Activated CD4-positive, alpha-beta memory T cell treated with anti-CD3 and anti-CD28 coated beads for 36 hours (primary cell): ENCODE measurements at places on chromosomes 16 and 17. TPM values are rescaled to one million over a fixed set of nuclear protein-coding genes. Genes with fewer than 3 reads are reported as not detected.

GRCh38 chr17:40534371-40535189 lies 30.7 kb downstream of the CCR7 start:
- H3K36me3 ChIP-seq, result peaks cover 7% of the 10 kb centered on the region
- DNase-seq, result no peak
- peaks cover 81% of the 10 kb centered on the region for H3K4me1 ChIP-seq
- H3K4me3 ChIP-seq, result no peak overlapping the region

The WSCD1 gene
- total RNA-seq, result 0.50 TPM

- H3K36me3 ChIP-seq, result peaks cover 6% of the 10 kb centered on the region
- peaks cover 8% of the 10 kb centered on the region for H3K4me1 ChIP-seq
- no peaks in the 10 kb centered on the region for H3K27me3 ChIP-seq
- H3K4me3 ChIP-seq, result no peak overlapping the region
- DNase-seq, result peak; percentile 13
Measured at GRCh38 chr16:79175286-79176057, 425.1 kb downstream of the MAF start.

DNA sequence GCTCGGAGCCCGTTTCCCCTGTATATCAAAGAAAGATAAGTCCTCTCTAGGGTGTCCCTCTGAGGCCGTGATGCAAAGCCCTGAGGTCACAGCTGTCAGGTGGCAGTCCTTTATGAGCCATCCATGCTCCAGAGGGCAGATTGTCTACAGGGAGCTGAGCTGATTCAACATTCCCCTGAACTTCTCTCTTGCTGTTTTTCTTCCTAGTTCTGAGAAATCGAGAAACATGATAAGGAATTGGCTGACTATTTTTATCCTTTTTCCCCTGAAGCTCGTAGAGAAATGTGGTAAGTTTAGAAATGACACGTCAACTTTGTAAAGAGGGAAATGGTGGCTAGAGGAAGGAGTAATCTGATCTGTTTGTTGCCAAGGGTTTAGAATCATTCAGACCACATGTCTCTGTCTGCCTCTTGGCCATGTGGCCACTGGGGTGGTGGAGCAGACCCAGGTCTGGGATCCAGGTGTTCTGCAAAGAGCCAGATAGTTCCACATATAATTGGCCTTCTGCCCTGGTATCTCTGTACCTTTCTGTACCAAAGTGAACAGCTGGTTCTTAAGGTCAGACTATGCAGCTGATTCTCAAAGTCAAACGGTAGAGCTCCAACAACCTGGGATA lies 3.5 kb downstream of the CTNS start:
- H3K4me1 ChIP-seq, result peaks cover 44% of the 10 kb centered on the region
- peak overlapping the region; percentile 88 for H3K27ac ChIP-seq
- DNase-seq, result peak; percentile 74
- H3K36me3 ChIP-seq, result peaks cover 26% of the 10 kb centered on the region

GRCh38 chr17:61492759-61493526 lies 40.7 kb downstream of the TBX4 start:
- peaks cover 2% of the 10 kb centered on the region for H3K4me1 ChIP-seq
- peaks cover 2% of the 10 kb centered on the region for H3K27me3 ChIP-seq
- no peak for DNase-seq
- H3K4me3 ChIP-seq, result no peak overlapping the region

The NPIPB13 gene
- total RNA-seq, result 11.9 TPM

GRCh38 chr17:7767405-7768021 lies 50.0 kb downstream of the DNAH2 start:
- no peaks in the 10 kb centered on the region for H3K36me3 ChIP-seq
- DNase-seq, result no peak
- H3K4me1 ChIP-seq, result no peaks in the 10 kb centered on the region
- no peak overlapping the region for H3K4me3 ChIP-seq
- H3K27me3 ChIP-seq, result peaks cover 7% of the 10 kb centered on the region

The KCNH6 gene
- not detected for total RNA-seq

- peaks cover 11% of the 10 kb centered on the region for H3K4me1 ChIP-seq
- DNase-seq, result peak; percentile 66
- no peak overlapping the region for H3K4me3 ChIP-seq
- peaks cover 23% of the 10 kb centered on the region for H3K27me3 ChIP-seq
- no peak overlapping the region for H3K27ac ChIP-seq
Measured at GRCh38 chr17:74569020-74570003, 2.0 kb upstream of the CD300H start.

DNA sequence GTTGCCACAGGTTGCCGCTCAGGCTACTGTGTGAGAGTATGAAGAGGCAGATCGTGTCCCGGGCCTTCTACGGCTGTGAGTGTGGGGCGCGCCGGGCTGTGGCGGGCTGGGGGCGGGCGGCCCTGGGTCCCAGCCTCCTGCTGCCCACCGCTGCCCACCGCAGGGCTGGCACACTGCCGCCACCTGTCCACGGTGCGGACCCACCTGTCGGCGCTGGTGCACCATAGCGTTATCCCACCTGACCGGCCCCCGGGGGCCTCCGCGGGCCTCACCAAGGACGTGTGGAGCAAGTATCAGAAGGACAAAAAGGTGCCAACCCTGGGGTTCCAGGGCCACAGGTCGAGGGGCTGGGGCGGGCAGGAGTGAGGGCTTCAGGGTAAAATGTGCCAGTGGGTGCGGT lies 28.7 kb downstream of the MNT start:
- peaks cover 6% of the 10 kb centered on the region for H3K36me3 ChIP-seq
- no peak for DNase-seq
- no peak overlapping the region for H3K27ac ChIP-seq
- no peaks in the 10 kb centered on the region for H3K27me3 ChIP-seq
- no peaks in the 10 kb centered on the region for H3K4me1 ChIP-seq

- H3K36me3 ChIP-seq, result no peaks in the 10 kb centered on the region
- no peak for DNase-seq
- no peaks in the 10 kb centered on the region for H3K4me1 ChIP-seq
- H3K27ac ChIP-seq, result no peak overlapping the region
Measured at GRCh38 chr16:55341681-55342080, 17.7 kb downstream of the IRX6 start.

DNA sequence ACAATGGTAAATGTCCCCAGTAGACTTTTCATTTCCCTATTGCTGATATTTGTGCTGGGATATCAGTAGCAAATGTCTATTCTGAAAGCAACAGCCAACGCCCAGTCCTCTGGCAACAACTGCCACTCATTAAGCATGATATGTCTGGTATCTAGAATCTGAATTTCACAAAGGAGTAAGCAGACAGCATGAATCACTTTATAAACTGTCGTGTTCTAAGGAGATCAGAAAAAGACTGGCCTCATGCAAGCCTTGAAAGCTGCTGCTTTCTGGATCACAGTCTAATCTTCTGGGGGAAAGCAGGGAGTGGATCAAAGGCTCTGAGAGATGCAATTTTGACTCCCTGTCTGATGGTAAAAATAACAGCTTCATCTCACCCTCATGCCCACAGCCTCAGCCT lies 153.1 kb upstream of the NOG start:
- DNase-seq, result no peak
- peaks cover 2% of the 10 kb centered on the region for H3K27me3 ChIP-seq
- H3K36me3 ChIP-seq, result no peaks in the 10 kb centered on the region
- H3K27ac ChIP-seq, result no peak overlapping the region
- H3K4me1 ChIP-seq, result no peaks in the 10 kb centered on the region

GRCh38 chr16:61934601-61935000 lies 101.6 kb downstream of the CDH8 start:
- no peaks in the 10 kb centered on the region for H3K36me3 ChIP-seq
- no peak for DNase-seq
- no peaks in the 10 kb centered on the region for H3K27me3 ChIP-seq
- no peaks in the 10 kb centered on the region for H3K4me1 ChIP-seq

GRCh38 chr16:28527985-28528384 lies 10.8 kb downstream of the NUPR1 start:
- H3K27me3 ChIP-seq, result no peaks in the 10 kb centered on the region
- H3K36me3 ChIP-seq, result no peaks in the 10 kb centered on the region
- no peak overlapping the region for H3K4me3 ChIP-seq
- H3K4me1 ChIP-seq, result peaks cover 4% of the 10 kb centered on the region
- no peak for DNase-seq

DNA sequence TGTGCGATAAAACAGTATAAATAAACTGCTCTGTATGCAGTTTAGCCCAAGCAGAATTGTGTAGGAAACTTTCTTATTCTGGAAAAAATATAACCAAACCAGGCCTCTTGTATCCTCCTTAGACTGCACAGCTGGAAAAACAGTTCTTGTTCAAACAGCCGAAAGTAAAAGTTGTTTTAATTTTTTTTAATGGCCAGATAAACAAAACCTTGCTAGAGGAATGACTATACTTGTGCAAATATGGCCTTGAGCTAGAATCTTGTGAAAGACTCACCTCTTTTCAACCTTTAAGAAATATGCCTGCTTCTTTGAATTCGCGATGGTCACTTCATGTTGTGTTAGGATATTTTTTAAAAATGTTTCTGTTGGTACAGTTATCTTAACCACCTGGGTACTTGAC lies 114.5 kb upstream of the MAF start:
- H3K4me3 ChIP-seq, result no peak overlapping the region
- peaks cover 5% of the 10 kb centered on the region for H3K27me3 ChIP-seq
- no peak overlapping the region for H3K27ac ChIP-seq
- H3K4me1 ChIP-seq, result peaks cover 25% of the 10 kb centered on the region
- peaks cover 3% of the 10 kb centered on the region for H3K36me3 ChIP-seq

The HOXB13 gene
- total RNA-seq, result not detected

The NECAB2 gene
- not detected for total RNA-seq

DNA sequence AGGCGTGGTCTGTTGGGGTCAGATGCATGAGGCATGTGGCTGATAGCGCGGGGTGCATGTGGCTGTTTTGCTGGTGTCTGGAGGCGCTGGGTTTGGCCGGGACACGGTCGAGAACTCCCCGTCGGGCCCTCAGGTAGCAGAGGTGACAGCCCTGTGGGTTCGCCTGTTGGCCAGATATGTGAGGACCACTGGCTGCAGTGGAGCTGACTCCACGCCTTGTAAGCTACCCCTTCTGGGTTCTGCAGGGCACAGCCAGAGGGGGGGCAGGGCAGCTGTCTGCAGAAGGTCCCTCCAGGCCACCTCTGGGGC lies 38.5 kb downstream of the SOX8 start:
- no peak for DNase-seq
- H3K36me3 ChIP-seq, result no peaks in the 10 kb centered on the region
- H3K27ac ChIP-seq, result no peak overlapping the region
- peaks cover 2% of the 10 kb centered on the region for H3K27me3 ChIP-seq

The NTN1 gene
- 0.29 TPM for total RNA-seq

The CCL16 gene
- total RNA-seq, result not detected

The SLFN14 gene
- not detected for total RNA-seq

DNA sequence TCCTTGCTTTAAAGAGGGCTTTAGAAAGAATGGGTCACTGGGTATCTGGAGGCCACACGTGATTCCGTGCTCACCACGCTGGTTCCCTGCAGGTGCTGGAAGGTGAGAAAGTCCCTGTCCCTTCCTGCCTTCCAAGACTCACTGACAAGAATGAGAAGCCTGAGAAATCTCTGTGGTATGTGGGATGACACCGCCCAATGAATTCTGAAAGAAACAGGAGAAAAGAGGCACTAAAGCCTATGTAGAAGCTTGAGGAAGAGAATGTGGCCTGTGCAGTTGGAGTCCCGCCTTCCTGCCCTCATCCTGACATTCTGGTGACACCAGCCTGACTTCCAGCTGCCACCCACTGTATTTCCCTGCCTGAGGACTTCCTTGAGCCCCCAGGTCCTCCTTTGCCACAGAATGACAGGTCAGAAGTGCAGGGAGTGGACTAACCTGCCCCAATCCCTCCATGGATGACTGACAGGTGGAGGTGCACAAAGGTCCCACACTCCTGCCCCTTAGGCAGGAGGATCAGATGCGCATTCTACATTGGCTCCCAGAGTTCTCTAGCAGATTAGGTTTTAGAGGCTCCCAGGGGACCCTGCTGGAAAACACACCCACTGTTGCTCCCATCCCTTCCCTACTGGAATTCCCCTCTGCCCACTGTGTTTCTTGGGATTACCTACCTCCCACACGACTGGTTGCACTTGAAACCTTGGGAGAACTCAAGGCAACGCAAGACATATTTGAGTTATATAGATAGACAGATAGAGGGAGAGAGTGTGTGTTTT lies 38.6 kb upstream of the TENT4B start:
- no peaks in the 10 kb centered on the region for H3K4me1 ChIP-seq
- H3K27me3 ChIP-seq, result no peaks in the 10 kb centered on the region
- DNase-seq, result no peak
- H3K36me3 ChIP-seq, result no peaks in the 10 kb centered on the region
- H3K4me3 ChIP-seq, result no peak overlapping the region

DNA sequence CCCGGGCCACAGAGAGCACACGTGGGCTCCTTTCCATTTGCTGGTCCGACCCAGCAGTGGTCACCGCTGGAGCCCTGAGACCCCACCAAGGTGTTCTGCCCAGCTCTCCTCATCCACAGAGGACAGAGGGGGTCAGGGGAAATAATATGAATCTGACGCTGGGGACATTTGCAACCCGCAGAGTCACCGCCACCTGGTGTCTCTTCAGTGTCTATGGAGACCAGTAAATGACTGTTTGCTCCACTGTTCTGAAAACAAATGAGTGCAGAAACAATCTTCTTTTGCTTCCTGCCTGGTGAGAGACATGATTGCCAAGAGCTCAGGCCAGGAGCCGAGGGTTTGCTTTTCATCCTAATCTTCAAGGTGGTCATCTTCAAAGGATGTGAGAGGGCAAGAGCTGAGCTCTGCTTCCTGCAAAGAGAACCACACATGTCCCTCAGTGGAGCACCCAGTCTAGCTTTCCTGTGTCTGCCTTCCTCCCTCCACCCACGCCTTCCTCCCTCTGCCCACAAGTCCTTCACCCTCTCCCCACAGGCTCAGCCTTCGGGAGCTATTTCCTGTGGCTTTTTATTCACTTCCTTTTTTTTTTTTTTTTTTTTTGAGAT lies 14.7 kb upstream of the KLHDC4 start:
- H3K36me3 ChIP-seq, result no peaks in the 10 kb centered on the region
- peaks cover 43% of the 10 kb centered on the region for H3K4me1 ChIP-seq
- peak; percentile 84 for DNase-seq

The KRTAP2-3 gene
- total RNA-seq, result not detected

The MYLK3 gene
- total RNA-seq, result not detected
